ENCODE measurements at places on chromosomes 4 and X. TPM values are rescaled to one million over a fixed set of nuclear protein-coding genes. Genes with fewer than 3 reads are reported as not detected.

GRCh38 chrX:39779952-39780783 lies 317.6 kb downstream of the BCOR start:
- no peak for DNase-seq

- no peak for DNase-seq
These were observed 2323.6 kb upstream of the TENM3 start for GRCh38 chr4:179919587-179919986.

DNA sequence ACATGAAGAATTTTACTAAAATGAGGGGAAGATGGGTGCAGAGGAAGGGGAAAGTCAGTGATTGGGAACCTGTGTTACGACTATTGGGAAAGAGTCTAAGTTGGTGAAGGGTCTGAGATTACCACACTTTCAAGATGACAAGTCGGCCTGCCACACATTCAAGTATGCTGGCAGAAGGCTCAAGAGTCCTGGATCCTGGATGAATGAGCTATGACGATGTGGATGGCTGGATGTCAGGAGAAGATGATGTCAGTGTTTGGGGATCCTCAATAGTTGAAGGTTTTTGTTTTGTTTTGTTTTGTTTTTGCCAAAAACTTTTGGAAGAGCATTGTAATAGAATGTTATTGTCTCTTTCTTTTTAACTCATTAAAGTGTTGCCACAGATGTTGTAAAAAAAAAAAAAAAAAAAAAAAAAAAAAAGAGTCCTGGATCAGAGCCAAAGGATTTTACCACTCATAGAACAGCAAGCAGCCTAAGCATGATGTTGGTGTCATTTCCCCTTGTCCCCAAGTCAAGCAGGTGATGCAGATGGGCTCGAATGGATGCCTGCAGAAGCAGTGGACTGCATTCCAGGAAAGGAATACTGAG lies 120.6 kb downstream of the REELD1 start:
- DNase-seq = peak; percentile 5

DNA sequence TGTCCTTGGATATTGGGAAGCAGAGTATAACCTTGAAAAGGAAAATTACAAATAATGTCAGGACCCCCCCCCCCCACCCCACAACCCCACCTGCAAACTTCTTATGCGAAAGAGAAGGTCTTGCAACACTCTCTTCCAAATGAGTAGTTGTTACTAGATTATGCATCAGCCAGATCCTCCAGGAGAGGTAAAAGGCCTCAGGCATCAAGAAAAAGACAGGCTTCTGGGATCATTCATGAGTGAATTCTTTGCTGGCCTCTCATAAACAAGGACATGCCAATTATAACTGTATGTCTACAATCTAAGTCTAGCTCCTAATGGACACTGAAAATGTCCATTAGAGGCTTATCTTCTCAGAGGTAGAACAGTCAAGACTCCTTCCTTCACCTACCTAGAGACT lies 1443.3 kb downstream of the RAPGEF2 start:
- DNase-seq = no peak

DNA sequence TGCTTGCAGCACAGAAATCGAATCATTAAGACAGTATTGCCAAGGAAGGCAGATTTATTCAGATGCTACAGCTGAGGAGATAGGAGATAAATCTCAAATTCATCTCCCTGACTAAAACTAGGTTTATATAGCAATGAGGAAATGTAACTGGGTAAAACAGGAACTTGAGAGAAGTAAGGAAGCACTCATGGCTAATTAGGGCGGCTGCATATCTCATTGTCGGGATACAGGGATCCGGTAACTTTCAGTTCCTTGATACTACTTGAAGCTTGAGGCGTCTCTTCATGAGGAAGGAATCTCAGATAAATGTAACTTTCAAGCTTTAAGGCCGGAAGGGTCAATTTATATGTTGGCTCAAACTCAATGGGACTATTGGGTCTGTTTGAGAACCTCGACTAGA lies 129.2 kb upstream of the WDR1 start:
- no peak for DNase-seq

DNA sequence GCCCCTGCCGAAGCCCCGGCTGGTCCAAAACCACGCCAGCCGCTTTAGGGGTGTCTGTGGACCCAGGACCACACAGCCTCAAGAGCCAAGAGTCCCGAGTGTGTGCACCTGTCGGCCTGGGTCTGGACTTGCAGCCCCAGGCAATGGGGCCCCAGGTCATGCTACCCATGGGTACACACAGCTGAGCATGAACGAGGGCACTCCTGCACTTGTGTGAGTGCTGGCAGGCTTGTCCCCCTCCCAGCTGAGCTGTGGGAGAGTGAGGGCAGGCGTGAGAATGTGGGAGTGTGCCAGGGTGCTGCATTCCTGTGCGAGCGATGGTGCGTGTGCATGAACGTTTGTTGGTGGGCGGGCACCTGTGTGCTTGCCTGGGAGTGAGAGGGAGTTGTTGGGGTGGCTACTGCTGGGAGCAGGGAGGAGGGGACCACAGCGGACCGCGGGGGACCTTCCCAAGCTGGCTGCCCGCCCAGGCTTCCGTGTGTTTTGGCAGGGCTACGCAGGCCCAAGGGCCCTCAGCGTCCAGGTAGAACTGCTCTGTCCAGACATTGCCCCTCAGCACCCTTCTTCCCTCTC lies 30.8 kb downstream of the BLOC1S4 start:
- no peak for DNase-seq

GRCh38 chrX:40068048-40068447 lies 29.7 kb downstream of the BCOR start:
- DNase-seq = no peak

GRCh38 chrX:103183912-103184311 lies 31.0 kb upstream of the BEX4 start:
- no peak for DNase-seq

- DNase-seq = no peak
These were observed 30.6 kb upstream of the GPRIN3 start for GRCh38 chr4:89338206-89338605.

DNA sequence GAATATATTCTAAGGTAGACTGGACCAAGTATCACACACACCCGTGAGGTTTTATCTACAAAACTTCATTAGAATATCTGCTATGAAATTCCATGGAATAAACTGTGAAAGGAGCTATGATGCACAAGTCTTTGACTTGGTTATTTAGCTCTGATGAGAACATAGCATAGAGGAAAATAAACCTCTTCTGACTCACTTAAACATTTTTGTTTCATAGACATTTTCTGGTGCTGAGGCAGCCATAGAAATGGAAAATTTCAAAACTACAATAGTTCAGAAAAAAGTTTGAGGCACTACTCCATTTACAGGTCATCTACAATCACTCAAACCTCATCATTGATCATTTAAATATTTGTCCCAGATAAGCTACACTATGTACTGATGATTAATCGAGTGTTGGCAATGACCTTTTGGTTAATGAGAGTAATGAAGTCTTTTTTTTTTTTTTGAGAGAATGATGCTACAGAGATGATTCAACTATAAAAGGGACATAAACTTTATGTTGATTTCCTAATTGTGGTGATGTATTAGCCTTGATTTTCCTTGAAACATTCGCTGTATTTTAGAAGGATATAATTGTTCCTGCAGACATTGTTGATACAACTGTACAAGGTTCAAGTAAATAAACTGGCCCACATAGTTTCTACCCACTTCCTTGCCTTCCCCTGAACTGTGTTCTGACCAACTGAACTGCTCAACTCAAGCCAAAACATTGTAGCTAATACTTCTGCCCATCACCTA lies 77.5 kb downstream of the AREG start:
- DNase-seq = no peak

GRCh38 chr4:143281507-143282190 lies 55.0 kb upstream of the GAB1 start:
- no peak for DNase-seq

GRCh38 chr4:72243641-72244040 lies 211.8 kb downstream of the NPFFR2 start:
- DNase-seq = no peak

Gene FGD1
- 17.2 TPM for polyA plus RNA-seq

Gene CCDC149
- polyA plus RNA-seq = 9.7 TPM

Gene ZFP42
- polyA plus RNA-seq = not detected

Gene OPRPN
- polyA plus RNA-seq = not detected
